ENCODE measurements at places on chromosomes 11 and 22.

GRCh38 chr11:92411431-92411830, 186.8 kb downstream of the FAT3 start:
- DNase-seq = no peak

DNA sequence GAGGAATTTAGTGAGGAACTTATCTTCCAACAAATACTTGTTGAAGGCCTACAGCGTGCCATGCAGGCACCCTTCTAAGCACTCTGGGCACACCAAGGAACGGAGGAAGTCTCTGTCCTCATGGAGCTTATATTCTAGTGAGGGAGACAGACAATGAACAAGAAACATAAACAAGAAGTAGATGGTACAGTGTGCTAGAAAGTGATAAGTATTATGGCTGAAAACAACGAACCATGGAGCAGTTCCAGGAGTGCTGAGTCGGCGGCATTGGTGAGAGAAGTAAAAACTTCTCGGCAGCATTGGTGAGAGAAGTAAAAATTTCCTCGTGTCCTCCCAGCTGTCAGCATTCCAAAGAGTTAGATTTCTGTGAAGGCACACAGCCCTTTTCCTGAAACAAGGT, 53.2 kb downstream of the FAM76B start:
- no peak for DNase-seq

DNA sequence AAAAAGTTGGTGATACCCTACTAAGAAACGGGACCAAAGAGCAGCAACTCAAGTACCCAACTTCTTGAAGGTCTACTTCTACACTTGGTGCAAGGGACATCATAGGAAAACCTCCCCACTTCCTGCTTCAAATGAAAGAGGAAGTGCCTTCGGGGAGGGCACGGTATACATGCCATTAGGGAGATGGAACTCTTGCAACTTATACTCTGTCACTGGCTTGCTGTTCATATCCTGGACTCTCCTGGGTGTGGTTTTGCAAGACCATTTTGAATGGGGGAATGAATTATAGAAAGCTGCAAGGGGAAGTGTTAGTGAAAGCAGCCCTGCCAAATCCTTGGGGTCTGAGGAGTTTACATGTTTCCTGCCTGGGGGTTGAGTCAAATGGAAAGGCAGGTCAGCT, 41.9 kb downstream of the CSNK2A3 start:
- DNase-seq = no peak

GRCh38 chr11:15882876-15883454, 473.4 kb downstream of the SOX6 start:
- no peak for DNase-seq

DNA sequence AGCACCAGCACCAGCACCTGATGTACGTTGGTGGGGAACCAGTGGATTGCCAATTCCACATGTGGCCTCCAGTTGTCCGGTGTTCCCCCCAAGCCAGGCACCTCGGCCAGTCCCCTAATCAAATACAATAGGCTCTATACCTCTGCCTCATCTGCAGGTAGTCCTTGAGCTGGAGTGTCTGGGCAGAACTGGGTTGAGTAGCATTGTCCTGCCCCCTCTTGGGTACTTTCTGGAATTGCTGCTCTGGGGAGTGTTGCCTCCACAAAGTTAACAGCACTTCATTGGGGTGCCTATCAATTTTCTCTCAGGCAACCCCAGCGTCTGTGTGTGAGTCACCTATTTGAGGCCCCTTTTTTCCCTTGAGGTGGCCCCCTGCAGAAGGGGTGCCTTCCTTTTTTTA, 413.0 kb upstream of the LARGE1 start:
- no peak for DNase-seq

- peak; percentile 86 for DNase-seq
Observed at GRCh38 chr22:32354360-32355351, 3.0 kb upstream of the RFPL3 start.

GRCh38 chr11:1522081-1522424, 35.5 kb upstream of the MOB2 start:
- DNase-seq = no peak

DNA sequence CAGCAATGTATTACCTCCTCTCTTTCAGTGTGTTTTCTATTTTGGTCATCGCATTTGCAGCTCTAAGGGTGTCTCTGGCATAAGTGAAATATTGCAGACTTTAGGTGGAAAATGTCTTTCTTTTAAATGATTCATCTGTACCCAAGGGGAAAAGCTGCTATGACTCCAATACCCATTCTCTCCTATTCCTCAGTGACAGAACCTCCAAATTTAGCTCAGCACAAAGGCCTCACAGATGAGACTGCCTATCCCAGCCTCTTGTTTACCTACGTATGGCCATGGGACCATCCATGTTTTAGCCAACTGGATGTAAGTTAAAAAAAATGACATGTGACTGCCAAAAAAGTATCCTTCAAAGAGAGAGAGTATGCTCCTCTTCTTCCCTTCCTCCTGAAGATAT, 7.9 kb downstream of the MTMR2 start:
- no peak for DNase-seq

DNA sequence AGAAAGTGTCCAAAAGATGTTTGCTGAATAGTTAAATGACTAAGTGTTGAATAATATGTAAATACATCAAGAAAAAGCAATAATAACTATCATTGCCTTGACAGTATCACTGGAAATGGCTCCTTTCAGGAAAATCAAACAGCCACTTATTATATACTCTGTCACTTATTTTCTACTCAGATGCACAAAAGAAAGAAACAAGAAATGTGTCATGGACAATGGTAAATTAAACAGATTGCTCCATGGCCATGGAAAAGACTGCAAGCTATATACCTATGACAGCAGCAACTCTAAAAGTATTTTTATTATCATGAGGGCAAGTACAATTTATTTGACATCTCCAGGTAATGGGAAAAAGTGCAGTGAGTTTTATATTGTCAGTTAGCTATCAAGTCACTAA, 52.9 kb upstream of the GUCY1A2 start:
- no peak for DNase-seq

GRCh38 chr11:1305501-1306056, 3.9 kb downstream of the TOLLIP start:
- no peak for DNase-seq

- no peak for DNase-seq
Observed at GRCh38 chr11:3929649-3930048, 74.2 kb downstream of the STIM1 start.

GRCh38 chr11:41119484-41119883, 340.0 kb downstream of the LRRC4C start:
- DNase-seq = no peak

- DNase-seq = no peak
Observed at GRCh38 chr22:43101306-43101705, 9.2 kb upstream of the BIK start.

DNA sequence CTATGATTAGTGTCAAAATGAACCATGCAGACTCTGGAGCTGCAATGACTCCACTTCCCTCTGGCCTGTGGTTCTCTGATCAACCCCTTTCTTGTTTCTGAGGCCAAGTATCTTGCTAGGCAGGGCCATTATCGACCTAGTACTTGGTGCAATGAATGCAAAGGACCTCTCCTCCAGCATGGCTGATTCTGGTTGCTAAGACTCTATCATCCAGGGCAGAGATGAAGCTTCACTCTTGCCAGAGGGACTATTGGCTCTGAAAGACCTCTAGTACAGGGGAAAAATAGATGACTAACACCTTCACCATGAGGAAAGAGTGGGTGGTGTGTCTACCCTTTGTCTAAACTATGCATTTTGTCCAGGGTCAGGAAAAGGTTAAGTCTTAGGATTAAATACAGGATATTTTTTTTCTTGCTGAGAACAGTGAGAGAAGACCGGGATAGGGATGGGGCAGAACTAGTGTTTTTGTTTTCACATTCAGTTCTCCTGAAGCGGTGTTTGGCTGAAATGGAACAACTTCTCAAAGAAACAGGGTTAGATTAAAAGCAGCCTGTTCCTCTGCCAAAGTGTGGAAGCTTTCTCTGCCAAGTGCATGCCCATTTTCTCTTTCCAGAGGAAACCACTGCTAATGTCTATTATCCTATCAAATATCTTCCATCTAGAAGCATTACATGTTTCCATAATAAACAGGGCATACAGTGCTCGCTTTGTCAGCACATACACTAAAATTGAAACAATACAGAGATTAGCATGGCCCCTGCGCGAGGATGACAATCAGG, 5.0 kb upstream of the MTFP1 start:
- peak; percentile 76 for DNase-seq

DNA sequence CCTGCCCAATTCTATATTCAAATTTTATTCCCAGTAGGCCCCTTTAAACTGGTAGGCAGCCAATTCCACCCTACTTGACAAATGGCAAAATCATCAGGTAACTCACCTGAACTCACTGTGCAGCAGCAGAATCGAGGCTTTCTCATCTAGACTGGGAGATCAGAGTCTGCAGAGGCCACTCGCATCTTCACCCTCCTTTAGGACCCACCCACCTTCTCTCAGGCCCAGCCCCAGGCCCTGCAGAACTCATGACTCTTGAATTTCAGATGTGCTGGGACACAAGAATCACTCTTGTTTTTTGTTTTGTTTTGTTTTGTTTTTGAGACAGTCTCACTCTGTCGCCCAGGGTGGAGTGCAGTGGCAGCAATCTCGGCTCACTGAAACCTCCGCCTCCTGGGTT, 38.8 kb downstream of the MICAL3 start:
- no peak for DNase-seq

GRCh38 chr11:86795511-86795910, 4.8 kb upstream of the PRSS23 start:
- no peak for DNase-seq

GRCh38 chr22:24809331-24809730, 3.3 kb downstream of the SGSM1 start:
- no peak for DNase-seq
